NCI-H226 (cell line): ENCODE measurements at places on chromosomes 1 and 21.

DNA sequence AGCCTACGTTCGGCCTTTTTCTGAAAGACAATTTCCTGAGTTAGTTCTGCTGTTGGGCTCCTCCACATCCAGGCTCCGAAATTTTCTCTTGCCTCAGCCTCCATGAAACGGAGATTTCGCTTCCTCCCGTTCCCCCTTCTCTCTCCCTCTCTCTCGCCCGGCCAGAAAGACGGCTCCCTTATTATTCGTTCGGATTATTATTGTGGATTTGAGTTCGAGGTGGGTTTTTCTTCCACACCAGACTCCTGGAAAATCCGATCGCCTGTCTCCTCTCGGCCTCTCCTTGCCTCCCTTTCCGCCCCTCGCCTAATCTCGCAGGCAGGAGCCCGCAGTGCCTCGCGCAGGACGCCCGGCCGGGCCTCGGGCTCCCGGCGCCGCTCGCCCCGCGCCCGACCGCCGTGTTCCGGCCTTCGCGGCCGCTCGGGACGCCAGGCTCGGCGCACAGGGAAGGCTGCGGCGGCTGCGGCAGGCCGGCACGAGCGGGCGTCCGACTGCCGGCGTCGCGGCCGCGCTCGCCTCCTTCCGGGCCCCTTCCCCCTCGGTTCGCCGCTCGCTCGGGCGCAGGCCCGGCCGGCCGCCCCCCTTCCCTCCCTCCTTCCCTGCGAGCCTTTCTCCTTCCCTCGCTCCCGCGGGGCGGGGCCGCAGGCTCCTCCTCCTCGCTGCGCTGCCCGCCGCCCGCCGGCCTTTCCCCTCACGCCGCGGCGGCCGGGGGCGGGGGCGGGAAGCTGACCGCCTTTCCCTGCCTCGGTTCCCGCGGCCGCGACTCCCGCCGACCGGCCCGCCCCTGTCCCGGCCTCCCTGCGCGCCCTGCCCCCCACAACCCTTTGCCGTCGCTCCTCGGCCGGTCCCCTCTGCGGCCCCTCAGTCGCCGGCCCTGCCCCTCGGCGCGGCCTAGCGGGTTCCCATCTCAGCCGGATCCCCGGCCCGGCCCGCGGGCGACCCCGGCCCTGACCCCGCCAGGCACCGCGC lies at the start of gene ARHGEF11:
TSS of gene ARHGEF11 (minus strand) at position 493 of the 969 bp plus-strand sequence. CDS start 1,412 bp downstream, outside the sequence.
- DNase-seq, result peak; percentile 86

DNA sequence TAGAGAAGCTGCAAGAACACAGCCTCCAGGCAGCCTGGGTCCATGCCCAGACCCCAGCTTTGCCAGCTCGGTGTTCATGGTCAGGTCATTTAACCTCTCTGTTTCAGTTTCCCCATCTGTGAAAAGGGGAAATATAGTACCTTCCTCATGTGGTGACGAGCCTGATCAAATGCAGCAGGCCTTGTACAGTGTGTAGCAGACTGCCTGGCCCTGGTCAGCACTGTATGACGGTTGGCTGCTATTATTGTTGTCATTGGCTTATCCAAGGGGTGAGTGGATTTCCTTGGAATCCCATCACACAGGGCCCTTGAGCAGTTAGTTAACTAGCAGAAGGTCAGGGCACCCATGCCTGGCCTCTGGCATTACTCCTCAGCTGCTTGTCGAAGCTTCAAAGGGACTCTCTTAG lies 6.6 kb upstream of the TMEM51 start:
- DNase-seq, result no peak

DNA sequence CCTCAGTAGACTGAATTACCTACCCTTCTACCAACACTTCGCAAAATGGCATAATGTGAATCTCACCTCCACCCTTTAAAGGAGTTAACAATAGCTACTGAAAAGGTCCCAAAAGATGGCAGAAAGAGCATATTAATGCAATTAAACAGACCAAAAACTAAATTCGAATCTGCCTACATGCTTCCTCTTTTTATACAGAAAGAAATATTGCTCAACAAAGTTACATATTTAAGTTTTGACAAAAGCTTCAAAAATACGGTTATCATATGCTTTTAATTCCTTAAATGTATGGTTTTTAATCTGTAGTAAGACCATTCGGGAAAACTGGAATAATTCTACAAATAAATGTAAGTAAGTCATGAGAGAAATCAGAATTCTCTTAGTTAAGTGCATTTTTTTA lies 2.2 kb downstream of the APP start:
- no peak for DNase-seq

DNA sequence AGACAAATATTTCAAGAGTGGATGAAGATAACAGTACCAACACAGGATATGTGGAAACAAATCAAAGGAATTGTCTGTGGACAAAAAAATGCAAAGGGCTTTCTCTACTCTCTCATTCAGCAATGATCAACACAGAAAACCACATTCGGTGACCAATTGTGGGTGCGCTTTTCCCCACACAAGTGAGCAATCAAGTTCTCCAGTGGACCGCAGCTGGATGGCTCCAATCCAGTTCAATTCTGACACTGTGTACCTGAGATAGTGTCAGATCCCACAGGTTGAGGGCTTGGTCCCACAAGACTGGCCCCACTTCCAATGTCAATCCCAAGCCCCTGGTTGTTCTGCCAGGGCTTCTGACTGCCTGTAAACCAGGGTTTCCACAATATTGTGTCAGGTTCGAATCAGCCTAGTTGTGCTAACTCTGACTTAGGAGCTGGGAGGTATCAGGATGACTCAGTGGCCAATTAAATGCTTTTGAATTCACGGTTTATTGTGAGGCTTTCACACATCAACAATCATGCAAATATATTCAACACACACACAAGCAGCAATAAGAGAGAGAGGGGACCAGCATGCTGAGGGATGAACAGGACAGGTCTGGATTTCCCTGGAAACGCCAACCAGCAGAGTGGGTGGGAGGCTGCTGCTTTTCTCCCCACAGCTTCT lies 87.0 kb upstream of the BTG3 start:
- no peak for DNase-seq

- DNase-seq, result no peak
Measured at GRCh38 chr1:51222136-51222787, 13.8 kb upstream of the RNF11 start.

DNA sequence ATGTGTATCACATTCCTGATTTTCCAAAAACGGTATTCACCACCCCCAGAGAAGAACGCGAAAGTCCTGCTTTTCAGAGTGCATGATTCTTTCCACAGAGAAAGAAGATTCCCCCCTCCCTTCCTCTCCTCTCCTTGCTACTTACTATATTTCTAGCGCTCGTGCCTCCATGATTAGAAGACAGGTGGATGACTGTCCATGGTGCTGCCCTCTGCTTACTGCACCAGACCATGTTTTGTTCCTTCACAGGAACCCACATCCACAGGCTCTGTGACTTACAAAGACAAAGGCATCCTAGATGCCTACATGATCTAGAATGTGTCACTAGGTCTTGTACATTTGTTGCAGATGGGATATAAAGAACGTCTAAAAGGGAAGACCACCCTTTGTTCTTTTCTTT lies 49.1 kb upstream of the ZNF648 start:
- no peak for DNase-seq
